Fibroblast of skin of left biceps (primary cell): ENCODE measurements at places on chromosomes 4 and X.

- no peak for DNase-seq
Measured at GRCh38 chr4:2077537-2078460, 18.7 kb downstream of the NAT8L start.

DNA sequence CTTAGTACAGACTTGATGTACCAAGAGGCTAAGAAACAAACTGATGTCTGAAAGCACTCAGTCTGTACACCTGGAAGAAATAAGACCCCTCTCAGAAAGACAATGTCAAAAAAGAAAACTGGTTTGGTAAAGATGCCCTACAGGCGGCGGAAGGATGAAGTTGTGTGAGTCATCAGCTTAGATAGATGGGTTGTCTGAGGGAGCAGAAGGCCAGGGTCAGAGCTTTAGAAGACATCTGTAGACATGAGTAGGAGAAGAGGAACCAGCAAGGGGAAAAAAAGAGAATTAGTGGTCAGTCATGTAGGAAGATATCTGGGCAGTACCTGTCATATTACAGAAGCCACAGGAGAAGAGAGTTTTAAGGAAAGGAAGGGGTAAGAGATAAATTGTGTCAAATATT is 8.3 kb downstream of the SRPX2 start:
- no peak for DNase-seq

DNA sequence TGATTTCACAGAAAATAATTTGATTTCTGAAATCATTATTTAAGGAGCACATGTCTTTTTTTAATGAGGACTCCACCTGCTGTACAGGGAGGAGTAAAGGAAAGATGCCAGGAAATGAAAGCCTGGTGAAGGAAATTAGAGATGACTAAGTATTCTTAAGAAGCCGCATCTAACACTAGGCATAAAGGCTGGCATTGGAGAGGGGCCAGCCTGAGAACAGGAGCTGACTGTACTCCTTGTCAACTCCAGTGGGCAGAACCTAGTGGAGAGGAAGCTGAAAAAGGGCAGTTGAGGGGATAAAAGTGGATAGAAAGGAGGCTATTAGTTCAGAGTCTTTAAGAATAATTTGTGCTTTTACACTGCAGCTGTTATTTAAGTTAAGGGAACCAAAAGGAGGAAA is 393.0 kb downstream of the PPP1R2C start:
- DNase-seq = no peak

DNA sequence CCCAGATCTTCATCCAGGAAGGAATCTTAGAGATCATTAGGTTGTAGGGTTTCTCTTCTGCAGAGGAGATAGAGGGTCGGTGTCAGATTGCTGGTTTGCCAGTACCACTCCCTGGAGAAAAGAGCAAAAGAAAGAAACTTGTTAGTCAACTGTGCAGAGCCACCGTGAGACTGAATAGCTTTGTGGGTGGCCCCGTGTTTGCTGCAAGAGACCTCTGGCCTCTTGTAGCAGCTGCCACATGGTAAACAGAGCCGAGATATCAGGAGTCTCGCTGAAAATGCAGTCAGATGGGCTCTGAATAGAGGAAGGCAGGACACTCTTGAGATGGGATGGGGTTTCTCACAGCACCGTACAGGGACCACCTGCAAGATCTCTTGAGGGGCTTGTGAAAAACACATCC is 149.7 kb downstream of the PTTG2 start:
- DNase-seq = no peak

DNA sequence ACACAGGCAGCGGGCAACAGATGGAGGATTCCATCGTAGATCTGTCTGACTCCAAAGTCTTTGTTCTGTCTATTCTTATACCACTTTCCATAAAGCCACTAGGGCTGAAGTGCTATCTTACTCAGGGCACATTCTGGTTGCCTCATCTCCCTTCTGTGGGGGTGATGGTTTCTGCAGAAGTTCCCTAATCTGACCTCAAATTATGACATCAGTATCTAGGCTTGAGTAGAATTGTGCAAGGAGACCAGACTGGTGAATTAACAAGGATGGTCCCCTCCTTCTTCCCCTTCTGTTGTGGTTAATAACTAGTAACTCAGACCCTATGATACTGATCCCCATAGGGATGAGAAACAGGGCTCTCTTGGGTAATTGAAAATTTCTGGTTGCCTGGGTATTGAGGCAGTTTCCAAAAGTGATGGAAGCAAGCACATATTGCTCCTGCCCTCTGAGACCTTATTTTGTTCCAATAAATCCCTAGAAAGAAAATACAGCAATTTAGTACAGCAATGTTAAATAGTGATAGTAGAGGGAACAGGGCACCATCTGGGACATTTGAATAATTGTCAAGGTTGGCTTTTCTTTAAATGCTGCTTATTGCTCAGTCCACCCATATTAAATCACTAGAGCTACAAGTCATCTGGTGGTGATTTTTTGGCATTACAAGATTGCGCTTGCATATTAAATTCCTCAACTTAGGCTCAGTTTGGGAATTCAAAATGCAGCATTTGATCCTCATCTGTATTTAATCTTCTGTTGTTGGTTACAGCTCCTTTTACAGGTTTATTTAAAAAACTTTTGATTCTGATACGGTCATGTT is 57.3 kb upstream of the AP1S2 start:
- DNase-seq = no peak
